Smooth muscle cell of the coronary artery (primary cell): ENCODE measurements at places on chromosomes 7 and 10. TPM values are rescaled to one million over a fixed set of nuclear protein-coding genes. Genes with fewer than 3 reads are reported as not detected.

LAMB1 gene
- 535 and 632 TPM in 2 replicates for total RNA-seq

TMEM213 gene
- total RNA-seq = not detected in 2 replicates

IMMP2L gene
- total RNA-seq = 8.3 and 14.6 TPM in 2 replicates

VPS37D gene
- 3.7 and 4.2 TPM in 2 replicates for total RNA-seq

CLDN4 gene
- 0.23 TPM in 2 replicates for total RNA-seq

LDB3 gene
- total RNA-seq = 0.08 TPM in 1 of 2 replicates, not detected in the other

FAM200A gene
- 4.6 and 5.1 TPM in 2 replicates for total RNA-seq

SPDYE6 gene
- total RNA-seq = 0.23 TPM in 1 of 2 replicates, not detected in the other

ZC3HAV1L gene
- 4.6 TPM in 2 replicates for total RNA-seq

GNGT1 gene
- total RNA-seq = not detected in 2 replicates

STEAP4 gene
- 0.08 and 15.0 TPM in 2 replicates for total RNA-seq

ZNF438 gene
- total RNA-seq = 1.8 and 2.2 TPM in 2 replicates

PPP1R17 gene
- total RNA-seq = not detected in 2 replicates

FFAR4 gene
- not detected in 2 replicates for total RNA-seq

PLA2G12B gene
- not detected in 2 replicates for total RNA-seq

LLCFC1 gene
- total RNA-seq = not detected in 2 replicates

EN2 gene
- under 0.01 TPM in 1 of 2 replicates, not detected in the other for total RNA-seq

GRID2IP gene
- total RNA-seq = not detected in 2 replicates

LRRC4 gene
- under 0.01 TPM in 1 of 2 replicates, not detected in the other for total RNA-seq

FAM25G gene
- total RNA-seq = not detected in 2 replicates

SHOC2 gene
- 37.9 and 76.2 TPM in 2 replicates for total RNA-seq

CALML3 gene
- not detected in 2 replicates for total RNA-seq

CDH23 gene
- total RNA-seq = 0.08 and 5.4 TPM in 2 replicates

ACBD7 gene
- 0.12 and 1.1 TPM in 2 replicates for total RNA-seq

PARD3 gene
- 34.9 and 41.4 TPM in 2 replicates for total RNA-seq

PLAC9 gene
- total RNA-seq = 24.6 and 27.2 TPM in 2 replicates

NPSR1 gene
- not detected in 2 replicates for total RNA-seq

TMEM26 gene
- 0.35 and 0.60 TPM in 2 replicates for total RNA-seq

SORCS1 gene
- total RNA-seq = not detected in 2 replicates

FGF8 gene
- not detected in 2 replicates for total RNA-seq

ASL gene
- 35.6 and 61.6 TPM in 2 replicates for total RNA-seq

SEMA3C gene
- total RNA-seq = 216 and 250 TPM in 2 replicates

ETV1 gene
- total RNA-seq = 8.0 and 13.2 TPM in 2 replicates

EPHA1 gene
- not detected in 2 replicates for total RNA-seq

C10orf71 gene
- not detected in 2 replicates for total RNA-seq

TACC2 gene
- 1.8 and 6.2 TPM in 2 replicates for total RNA-seq

LIPM gene
- total RNA-seq = not detected in 2 replicates

CYREN gene
- 19.9 and 25.3 TPM in 2 replicates for total RNA-seq

PNLIPRP1 gene
- not detected in 2 replicates for total RNA-seq

ACTL6B gene
- total RNA-seq = not detected in 2 replicates

PLEKHS1 gene
- total RNA-seq = not detected in 2 replicates

BHLHA15 gene
- 0.38 TPM in 1 of 2 replicates, not detected in the other for total RNA-seq

GPR37 gene
- total RNA-seq = 0.30 TPM in 1 of 2 replicates, not detected in the other

TFEC gene
- total RNA-seq = under 0.01 and 0.12 TPM in 2 replicates

CPA1 gene
- 0.15 and 0.35 TPM in 2 replicates for total RNA-seq

SVOPL gene
- total RNA-seq = not detected in 2 replicates
